ENCODE measurements at places on chromosomes 7 and 10.

DNA sequence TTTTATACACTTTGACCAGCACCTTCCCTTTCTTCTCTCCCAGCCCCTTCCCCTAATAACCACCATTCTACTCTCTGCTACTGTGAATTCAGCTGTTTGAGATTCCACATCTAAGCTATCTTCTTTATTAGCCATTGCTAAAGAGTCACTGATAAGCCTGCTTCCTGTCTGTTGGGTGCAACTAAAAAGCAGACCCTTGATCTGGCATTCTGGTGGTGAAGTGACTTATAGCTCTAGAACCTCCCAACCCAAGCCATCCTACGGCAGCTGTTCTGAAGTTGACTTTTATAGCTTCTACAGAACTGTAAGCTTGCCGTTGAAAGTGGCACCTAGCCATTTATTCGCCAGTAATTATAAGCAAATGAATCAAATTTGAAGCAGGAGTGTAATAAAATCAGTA lies 105.6 kb downstream of the AHR start:
- DNase-seq = no peak

GRCh38 chr7:81361769-81362312 lies 408.0 kb downstream of the HGF start:
- no peak for DNase-seq

GRCh38 chr10:15306735-15307280 lies 64.3 kb downstream of the FAM171A1 start:
- DNase-seq = no peak

GRCh38 chr7:141416650-141417270 lies 134.4 kb upstream of the AGK start:
- DNase-seq = no peak

DNA sequence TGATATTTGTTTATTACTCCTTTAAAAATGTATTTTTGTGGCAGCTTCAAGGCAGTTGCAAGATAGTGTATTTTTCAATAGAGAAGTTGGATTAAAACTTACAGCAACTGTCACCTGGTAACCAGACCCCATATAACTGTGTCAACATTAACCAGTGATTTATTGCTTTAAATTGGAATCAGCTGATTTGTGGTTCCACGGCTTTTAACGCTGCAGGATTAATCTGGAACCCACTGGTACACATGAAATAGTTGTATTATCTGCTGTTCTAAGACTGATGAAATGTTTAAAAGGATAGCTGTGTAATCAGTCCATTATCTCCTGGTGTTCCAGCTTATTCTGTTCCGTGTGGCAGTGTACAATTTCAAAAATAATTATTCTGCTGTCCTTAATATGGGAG lies 180.2 kb downstream of the CELF2 start:
- DNase-seq = no peak

DNA sequence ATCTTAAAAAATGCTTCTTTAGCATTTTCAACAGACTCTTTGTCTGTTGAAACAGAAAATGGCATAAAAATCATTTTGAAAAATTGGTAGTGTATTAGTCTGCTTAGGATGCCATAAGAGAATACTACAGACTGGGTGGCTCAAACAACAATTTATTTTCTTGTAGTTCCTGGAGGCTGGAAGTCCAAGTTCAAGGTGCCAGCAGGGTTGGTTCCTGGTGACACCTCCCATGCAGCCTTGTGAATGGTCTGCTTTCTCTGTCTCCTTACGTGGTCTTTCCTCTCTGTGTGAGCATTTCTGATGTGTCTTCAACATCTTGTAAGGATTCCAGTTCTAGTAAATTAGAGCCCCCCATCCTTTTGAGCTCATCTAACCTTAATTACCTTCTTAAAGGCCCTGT lies 26.1 kb upstream of the RAB11FIP2 start:
- no peak for DNase-seq

GRCh38 chr10:108412323-108412722 lies 1247.8 kb upstream of the SORCS1 start:
- DNase-seq = no peak

GRCh38 chr10:132654708-132655661 lies 117.4 kb downstream of the INPP5A start:
- DNase-seq = no peak

GRCh38 chr10:14093730-14094484 lies 236.8 kb downstream of the FRMD4A start:
- no peak for DNase-seq

DNA sequence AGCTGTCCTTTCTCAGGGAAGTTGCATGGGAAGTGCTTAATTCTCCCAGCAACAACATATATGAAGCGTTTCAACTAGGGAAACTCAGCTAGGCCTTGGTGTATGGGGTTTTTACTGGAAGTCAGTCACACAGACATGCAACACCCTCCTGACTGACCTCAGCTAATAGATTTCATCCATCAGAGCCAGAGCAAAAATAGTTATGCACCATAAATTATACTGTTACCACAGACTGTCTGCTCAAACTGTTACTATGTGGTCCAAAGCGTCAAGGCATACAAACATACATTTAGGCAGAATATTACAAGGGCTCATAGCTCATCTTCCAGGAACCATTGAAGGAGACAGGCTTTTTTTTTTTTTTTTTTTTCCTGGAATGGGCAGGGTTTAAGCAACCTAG lies 417.9 kb downstream of the ANKRD7 start:
- DNase-seq = no peak

GRCh38 chr7:4178916-4179687 lies 503.0 kb upstream of the FOXK1 start:
- no peak for DNase-seq

GRCh38 chr7:27705200-27705594 lies 34.8 kb upstream of the TAX1BP1 start:
- no peak for DNase-seq

GRCh38 chr7:44144426-44144967 lies 3.4 kb upstream of the MYL7 start:
- no peak for DNase-seq

DNA sequence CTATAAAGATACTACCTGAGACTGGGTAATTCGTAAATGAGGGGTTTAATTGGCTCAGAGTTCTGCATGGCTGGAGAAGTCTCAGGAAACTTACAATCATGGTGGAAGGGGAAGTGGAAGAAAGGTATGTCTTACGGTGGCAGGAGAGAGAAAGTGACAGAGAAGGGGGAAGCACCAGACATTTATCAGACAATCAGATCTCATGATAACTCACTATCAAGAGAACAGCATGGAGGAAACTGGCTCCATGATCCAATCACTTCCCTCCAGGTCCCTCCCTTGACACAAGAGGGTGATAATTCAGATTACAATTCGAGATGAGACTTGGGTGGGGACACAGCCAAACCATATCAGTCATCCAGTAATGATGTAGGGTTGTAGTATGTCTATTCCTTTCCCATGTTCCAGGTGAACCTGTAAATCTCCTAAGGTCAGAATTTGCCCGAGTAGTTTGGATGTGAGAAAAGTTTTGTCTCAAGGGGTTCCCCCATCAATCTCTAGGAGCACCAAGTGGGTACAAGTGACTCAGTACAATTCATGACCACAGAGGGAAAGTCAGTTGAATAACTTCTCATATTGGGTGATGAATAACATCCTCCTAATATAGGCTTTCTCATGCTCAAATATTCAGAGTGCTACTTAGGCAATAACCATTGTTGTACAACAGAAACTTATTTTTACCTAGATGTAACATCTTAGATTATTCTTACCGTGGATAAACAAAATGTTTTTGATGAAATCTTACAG lies 39.7 kb upstream of the MTPN start:
- no peak for DNase-seq

DNA sequence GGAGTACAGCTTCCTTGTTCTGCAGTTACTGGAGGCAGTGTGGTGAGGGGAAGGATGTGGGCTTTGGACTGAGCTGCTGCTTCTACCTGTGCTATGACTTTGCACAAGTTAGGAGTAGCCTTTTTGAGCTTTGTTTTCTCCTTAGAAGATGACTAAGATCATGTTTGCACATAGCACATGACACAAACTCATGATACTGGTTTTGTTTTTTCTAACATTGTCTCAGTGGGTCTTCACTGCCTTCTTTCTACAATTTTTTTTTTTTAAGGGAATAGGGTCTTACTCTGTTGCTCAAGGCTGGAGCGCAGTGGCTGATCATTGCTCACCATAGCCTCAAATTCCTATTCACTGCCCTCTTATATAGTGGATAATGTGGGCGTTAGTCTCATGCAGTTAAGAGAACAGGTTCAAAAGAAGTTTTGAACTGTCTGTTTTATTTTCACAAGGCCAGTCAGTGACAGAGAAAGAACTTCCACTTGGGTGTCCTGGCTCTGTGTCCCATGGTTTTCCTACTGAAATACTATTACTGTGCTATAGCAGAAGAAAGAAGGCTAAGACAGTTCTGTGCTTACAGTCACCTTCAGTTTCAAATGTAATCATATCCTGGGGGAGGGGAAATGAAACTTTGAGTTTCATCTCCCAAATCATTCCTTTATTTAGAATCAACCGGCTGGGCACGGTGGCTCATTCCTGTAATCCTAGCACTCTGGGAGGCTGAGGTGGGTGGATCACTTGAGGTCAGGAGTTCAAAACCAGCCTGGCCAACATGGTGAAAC lies 72.0 kb downstream of the KAT6B start:
- DNase-seq = no peak

- DNase-seq = no peak
These were observed 20.4 kb downstream of the GRB10 start for GRCh38 chr7:50762337-50762736.

DNA sequence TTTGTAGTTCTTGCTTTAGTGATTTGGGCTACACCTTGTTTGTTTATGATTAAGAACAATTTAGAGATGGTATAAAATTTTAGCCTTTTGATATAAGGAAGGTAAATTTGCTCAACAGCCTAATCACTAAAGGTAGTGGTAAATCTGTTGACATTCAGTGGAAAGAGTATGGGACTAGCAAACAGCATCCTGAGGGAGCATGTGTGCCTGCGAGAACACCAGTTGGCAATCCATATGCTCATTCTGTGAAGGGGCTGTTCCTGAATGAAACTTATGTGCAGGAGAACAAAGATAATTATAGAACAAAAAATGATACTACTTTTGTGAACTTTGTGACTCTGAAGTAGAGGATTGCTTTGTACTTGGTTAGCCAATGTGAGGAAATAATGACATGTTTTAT lies 44.0 kb downstream of the CAPZA2 start:
- no peak for DNase-seq

DNA sequence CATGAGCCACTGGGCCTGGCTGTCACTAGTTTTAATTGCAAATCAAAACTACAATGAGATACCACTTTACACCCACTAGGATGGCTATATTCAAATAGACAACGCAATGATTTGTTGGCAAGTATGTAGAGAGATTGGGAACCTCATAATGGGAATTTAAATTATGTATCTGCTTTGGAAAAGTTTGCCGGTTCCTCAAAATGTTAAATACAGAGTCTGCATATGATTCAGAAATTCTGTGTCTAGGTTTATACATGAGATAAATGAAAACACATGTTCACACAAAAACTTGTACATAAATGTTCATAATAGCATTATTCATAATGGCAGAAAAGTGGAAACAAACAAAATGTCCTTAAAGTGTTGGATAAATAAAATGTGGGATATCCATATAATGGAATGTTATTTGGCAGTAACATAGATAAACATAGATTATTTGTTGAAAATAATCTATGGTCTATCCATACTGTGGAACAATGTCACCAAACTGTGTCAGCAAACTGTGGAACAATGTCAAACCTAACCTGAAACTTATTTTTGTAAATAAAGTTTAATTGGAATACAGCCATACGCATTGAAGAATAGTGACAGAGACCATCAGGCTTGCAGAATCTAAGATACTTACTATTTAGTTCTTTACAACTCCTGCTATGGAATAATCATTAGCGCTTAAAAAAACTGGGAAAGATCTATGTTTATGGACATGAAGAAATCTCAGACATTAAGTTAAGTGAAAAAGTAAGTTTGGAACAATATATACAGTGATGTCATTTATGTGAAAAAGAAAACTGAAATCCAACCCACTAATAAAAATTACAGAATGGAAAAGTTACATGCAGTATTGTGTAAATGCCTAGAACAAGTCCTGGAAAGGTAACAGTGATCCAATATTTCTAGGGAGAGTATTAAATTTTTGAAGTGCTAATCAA lies 70.9 kb downstream of the CCDC7 start:
- DNase-seq = no peak

- DNase-seq = no peak
These were observed 297.4 kb upstream of the NEBL start for GRCh38 chr10:21194510-21194993.

- no peak for DNase-seq
These were observed 42.9 kb downstream of the WAC start for GRCh38 chr10:28575852-28576251.

- no peak for DNase-seq
These were observed 184.1 kb downstream of the BICC1 start for GRCh38 chr10:58696736-58697135.

DNA sequence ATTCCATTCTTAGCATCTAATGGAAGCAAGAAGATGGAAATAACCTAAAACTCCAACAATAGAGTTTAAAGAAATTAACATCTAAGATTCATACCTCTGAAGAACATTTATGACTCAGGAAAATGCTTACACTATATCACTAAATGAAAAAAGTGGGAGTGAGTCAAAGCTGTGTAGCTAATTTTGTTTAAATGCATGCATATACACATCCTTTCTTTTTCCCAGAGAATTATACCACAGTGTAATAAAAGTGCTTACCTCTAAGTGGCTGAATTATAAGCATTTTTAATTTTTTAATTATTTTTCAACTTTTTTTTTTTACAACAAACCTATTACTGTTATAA lies 44.3 kb downstream of the CCDC71L start:
- no peak for DNase-seq

GRCh38 chr7:26696978-26697377 lies 167.4 kb downstream of the SKAP2 start:
- DNase-seq = no peak

DNA sequence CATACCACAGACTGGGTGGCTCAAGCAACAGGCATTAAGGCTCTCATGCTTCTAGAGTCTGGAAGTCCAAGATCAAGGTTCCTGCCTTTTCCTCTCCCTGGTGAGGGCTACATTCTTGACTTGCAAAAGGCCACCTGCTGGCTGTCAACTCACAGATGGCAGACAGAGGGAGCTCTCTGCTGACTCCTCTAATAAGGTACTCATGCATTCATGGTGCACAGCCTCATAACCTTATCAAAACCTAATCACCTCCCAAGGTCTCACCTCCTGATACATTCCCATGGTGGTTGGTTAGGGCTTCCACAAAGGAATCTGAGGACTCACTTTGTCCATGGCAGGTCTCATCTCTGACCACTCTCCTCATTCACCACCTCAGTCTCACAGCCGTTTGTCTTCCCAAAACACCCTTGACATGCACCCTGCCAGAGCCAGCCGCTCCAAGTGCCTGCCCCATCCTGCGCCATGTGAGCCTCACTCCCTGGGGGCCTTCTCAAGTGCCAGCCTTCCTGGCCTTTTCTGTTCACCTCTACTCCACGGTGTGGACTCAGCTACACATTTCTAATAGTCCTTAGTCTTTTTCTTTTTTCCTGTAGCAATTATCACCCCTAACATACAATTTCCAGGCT lies 400.3 kb upstream of the ADARB2 start:
- DNase-seq = no peak

GRCh38 chr7:158829342-158830210 lies at the start of gene ESYT2:
ESYT2 (minus strand) TSS chr7:158829509; CDS start chr7:158829418, 91 bp downstream.
- DNase-seq = peak; percentile 99

DNA sequence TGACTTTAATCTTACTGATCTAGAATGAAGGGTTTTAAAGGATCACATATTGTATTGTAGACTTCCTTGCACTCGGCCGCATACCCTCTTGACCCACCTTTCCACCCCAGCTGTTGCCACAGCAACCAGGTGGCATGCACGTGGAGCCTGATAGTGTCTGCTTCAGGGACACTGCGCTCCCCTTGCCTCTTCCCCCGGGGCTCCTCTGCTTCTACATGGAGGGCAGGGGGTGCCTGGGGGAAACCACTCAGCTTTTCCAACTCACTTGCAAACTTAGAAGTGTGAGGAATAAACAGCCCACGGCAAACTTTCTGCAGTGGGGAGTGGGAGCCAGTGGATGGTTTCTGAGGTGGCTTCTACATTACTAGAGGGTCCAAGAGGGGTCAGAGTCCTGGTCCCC lies 458.6 kb downstream of the PLXNA4 start:
- no peak for DNase-seq
